ENCODE measurements at places on chromosomes 7 and 10.

DNA sequence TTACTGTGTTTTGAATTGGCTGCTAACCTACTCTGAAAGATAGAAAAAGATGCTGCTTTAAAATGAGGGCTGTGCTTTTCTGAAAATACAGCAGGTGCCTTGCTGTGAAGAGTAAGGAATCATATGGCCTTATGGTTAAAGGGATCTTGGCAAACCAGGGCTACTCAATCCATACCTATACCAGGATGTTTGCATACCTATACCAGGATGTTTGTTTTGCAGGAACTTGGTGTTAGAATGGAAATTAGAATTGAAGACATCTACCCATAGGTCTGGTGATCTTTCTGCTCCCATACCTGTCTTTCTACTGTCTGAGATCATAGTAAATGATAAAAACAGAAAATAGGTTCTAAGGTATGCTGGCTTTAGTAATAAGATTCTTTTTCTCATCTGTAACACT, 200.2 kb upstream of the C7orf33 start:
- no peak for DNase-seq

DNA sequence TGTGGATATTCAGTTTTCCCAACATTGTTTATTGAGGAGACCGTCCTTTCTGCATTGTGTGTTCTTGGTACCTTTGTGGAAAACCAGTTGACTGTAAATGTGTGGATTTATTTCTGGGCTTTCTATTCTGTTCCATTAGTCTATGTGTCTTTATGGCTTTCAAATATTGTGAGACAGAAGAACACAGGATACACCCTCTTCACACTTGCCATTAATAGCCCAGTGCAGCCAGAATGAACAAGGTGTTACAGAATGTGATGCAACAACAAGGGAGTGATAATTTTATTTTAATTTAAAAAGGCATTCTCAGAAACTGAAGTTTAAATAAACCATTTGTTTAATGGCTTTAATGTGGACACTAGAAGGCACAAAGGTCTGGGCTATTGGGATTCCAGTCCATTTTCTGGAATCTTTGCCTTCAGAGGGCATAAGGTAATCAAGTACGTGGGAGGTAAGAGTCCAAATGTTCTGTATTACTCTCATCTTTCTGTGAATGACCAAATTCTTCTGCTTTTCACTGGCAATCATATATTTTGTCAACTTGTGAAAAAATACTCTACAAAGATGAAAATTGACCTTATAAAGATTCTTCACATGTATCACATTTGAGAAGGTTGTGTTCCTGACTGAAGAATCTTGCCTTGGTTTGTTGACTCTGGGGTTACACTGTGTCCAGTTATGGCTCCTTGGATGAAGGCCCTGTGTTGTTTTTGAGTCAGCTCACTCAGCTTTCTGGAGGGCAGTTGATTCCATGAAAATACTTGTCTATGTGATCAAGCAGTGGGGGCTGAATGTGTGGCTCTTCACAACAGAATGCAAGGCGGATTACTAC, 962.7 kb downstream of the LRMDA start:
- DNase-seq = no peak

- DNase-seq = no peak
Measured at GRCh38 chr10:13016426-13016825, 14.9 kb upstream of the CCDC3 start.

DNA sequence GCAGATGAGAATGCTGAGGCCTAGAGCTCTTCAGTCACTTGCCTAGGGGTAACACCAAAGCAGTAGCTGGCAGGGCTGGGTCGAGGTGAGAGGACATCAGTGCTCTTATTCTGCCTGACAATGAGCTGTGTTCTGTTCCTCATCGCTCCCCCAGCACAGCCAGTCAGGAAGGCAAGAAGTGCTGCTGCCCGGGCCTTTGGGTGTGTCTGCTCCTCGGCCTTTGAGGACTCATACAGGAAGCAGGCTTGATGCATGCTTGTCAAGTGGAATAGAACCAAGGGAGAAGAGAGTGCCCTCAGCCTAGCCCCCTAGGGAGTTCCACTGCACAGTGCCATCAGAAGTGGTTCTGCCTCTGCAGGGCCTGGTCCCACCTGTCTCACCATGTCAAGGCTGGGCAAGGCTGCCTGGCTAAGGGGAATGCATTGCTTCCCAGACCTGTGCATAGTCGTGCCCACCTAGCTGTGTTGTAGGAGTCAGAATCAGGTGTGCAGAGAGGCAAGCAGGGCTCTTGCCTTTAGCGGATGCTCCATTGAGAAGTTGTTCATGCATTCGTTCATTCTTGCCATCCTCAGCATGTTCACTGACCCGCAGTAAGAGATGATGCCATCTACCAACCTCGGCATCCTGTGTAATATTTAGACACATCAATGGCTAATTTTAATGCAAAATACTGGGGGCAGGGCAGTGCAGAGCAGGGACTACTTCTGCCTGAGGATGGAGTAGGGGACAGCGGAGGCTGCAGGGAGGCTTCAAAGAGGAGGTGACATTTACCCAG, 156.6 kb downstream of the RPS24 start:
- no peak for DNase-seq

- DNase-seq = no peak
Measured at GRCh38 chr10:95328013-95328412, 37.2 kb upstream of the PDLIM1 start.

DNA sequence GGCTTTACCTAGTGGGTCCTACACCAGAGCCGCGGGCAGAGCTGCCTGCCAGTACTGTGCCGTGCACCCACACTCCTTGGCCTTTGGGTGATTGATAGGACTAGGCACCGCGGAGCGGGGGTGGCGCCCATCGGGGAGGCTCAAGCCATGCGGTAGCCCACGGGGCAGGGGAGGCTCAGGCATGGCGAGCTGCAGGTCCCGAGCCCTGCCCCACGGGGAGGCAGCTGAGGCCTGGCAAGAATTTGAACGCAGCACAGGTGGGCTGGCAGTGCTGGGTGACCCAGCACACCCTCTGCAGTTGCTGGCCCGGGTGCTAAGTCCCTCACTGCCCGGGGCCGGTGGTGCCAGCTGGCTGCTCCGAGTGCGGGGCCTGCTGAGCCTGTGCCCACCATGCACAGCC, 32.3 kb upstream of the KIAA1217 start:
- no peak for DNase-seq

- no peak for DNase-seq
Measured at GRCh38 chr10:88617772-88618300, 31.3 kb downstream of the LIPJ start.

DNA sequence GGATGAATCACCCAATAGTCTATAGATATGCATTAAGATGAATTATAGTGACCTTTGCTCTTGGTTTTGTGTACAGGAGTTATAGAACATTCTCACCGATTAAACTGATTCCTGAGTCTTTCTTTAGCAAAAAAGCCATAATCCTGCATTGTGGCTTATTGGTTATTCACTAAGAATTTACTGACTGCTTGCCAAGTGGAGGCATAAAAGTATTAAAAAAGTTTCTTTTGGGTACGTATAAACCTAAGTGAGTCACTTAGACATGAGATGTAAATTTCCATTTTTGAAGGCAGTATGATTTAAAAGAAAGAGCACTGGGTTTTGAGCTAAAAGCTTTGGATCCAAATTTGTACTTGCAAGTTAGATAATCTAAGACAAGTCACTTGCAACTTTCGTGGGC, 100.7 kb downstream of the CDK6 start:
- no peak for DNase-seq

DNA sequence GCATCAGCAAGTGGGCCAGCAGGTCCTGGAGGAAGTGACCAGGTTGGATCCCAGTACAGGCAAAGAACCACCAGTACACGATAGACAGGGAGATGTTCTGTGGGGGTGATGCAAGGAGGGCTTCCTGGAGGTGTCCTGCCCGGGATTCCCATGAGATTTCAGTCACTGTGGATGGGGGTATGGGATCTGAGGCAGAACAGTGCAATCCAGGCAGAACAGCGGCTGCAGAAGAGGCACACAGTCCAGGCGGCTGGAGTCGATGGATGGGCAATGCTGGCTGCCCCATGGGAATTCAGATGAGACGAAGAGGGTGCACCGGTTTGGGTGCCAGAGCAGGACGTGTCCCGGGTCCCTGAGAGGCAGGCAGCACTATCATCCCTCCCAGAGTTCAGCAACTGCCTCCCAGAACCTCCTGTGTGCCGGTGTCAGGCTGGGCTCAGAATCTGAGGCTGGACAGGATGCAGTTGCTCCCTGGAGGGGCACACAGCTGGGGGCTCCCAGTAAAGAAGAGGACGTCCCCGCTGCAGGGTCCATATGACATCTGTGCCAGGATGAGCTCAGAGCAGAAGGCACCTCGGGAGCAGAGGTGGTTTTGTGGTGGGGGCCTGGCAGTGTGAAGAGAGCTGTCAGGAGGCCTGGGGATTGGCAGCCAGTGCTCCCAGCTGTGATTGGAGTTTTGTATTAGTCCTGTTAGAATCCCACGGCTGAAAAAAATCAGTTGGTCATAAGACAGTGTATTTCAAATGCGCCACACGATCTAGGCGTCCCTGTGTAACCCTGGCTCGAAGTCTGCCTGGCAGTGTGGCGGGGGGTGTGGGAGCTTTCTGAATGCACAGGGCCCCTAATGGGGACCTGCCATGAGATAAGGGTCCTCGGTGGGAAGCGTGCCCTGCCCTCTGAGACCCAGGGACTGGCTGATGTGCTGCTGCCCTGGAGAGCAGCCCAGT, 3.2 kb downstream of the KNDC1 start:
- no peak for DNase-seq

DNA sequence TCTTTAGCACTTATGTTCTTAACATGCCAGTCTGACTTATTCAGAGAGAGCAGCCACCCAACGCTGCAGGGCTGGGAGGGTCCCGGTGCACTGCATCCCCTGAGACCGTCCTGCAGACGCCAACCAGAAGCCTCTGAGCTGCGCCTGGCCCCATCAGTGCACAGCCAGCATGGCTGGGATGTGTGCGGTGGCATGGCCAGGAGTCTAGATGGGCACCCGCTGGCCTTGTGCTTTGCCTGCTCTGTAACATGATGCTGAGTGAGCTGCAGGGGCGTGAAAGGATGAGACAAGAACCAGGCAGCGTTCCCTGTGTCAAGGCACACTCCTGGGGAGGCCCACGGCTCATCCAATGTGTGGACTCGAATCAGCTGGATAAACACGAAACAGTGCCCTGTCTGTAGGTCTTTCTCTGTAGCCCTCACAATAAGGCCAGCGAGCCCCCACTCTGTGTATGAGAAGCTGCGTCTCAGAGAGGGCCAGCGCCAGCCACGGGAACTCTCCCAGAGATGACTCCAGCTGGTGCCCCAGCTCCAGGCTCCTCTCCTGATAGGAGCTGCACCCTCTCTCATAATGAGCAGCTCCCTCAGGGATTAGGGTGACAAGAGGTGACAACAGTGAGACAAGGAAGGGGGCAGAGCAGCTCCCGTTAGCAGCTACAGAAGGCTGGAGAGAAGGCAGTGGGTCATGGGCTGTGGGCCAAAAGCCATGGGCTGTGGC, 96.8 kb downstream of the TNS3 start:
- no peak for DNase-seq

GRCh38 chr10:26881600-26882331, 21.0 kb upstream of the ABI1 start:
- DNase-seq = peak; percentile 23

DNA sequence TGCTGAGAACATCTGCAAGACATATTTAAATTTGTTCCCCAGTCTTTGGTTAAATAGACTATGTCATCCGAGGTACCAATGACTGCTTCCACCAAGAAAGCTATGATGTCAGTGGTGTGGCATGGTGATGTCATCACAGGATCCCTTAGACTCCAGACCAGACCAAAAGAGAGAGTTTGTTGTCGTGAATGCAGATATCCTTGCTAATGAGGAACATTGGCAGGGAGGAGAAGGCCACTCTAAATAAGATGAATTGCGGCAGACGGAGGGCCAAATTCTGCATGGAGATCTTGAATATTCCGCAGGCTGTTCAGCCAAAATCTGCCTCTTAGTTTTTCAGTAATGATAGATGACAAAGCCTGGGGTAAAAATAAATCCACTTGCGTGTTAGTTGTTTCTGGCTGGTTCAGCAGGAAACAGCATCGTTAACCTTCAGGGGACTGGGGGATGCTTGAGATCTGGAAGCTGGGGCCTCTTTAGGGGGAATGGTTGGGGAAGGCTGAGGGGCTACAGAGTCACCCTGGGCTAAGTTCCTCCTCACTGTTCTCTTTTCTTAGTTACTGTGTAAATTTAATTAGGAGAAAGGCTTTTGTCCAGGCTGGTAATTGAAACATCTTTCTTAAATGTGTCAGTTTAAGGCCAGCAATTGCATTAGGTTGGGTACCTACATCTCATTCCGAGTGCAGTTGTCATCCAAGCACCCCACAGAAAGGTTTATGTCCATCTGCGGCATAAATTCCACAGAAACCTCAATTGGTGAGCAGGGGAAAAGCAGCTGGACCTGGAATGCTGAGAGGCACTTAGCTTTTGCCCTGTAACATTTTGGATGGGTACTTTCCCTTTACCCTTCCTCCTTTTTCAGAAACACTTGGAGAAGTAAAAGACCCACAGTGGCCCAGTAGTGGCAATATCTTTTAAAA, 11.6 kb upstream of the CAMK1D start:
- DNase-seq = no peak

DNA sequence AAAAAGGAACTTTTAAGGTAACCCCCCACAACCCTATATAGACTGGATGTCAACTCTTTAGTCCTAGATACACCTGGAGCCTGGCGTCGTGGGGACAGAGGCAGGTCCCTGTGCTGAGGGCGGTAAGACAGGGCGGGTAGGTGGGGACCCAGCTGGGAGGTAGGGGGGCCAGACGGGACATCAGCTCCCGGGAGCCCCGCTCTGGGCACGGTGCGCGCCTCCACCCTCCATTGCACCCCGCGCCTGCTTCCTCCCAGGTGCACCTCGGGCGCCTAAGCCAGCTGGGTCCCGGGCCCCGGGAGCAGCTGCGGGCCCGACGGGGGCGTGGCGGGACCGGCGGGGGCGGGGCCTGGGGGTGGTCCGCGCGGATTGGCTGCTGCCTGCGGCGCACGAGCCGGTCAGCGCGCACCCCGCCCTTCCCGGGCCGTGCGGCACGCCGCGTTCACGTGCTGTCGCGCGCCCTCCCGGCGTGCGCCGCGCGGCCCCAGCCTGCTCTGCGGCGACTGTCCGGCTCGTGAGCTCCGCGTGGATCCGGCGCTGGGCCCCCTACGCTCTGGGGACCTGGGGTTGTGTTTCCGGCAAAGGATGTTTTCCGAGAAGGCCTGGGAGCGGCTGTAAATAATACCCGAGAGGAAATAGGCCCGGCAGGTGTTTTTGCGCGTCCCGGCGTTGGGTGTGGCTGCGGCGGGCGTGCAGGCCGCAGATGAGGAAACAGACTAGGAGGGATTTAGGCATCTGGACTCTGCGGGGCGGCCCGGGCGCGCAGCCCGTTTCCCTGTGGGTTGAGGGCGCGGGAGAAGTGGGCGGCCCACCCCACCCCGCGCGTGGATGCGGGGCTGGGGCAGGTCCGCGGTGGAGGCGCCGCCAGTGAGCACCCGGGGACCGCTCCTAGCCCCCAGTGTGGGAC, 39.1 kb upstream of the PFKFB3 start:
- DNase-seq = peak; percentile 92

All from NCI-H774 (cell line).